ENCODE measurements at places on chromosomes 6 and 20. TPM values are rescaled to one million over a fixed set of nuclear protein-coding genes. Genes with fewer than 3 reads are reported as not detected.

The TCF19 gene
- 11.0 TPM for polyA plus RNA-seq

The SYNDIG1 gene
- polyA plus RNA-seq: 3.1 TPM

The MRS2 gene
- polyA plus RNA-seq: 27.3 TPM

The PKIB gene
- 2.0 TPM for polyA plus RNA-seq

The TNXB gene
- polyA plus RNA-seq: 100 TPM

The UBE2V1 gene
- 128 TPM for polyA plus RNA-seq

The TMEM242 gene
- 8.4 TPM for polyA plus RNA-seq

The HECA gene
- polyA plus RNA-seq: 23.0 TPM

The C6orf132 gene
- 3.6 TPM for polyA plus RNA-seq

The OR12D3 gene
- not detected for polyA plus RNA-seq

The RSPH4A gene
- polyA plus RNA-seq: 0.61 TPM

The C20orf141 gene
- not detected for polyA plus RNA-seq

The TEAD3 gene
- polyA plus RNA-seq: 49.6 TPM

The ELOVL2 gene
- polyA plus RNA-seq: 1.9 TPM

The OTOR gene
- polyA plus RNA-seq: 0.18 TPM

The RIPPLY2 gene
- polyA plus RNA-seq: not detected

The ALDH8A1 gene
- polyA plus RNA-seq: 0.31 TPM

The ULBP3 gene
- polyA plus RNA-seq: 2.3 TPM

The TAF4 gene
- polyA plus RNA-seq: 10.4 TPM

The TRIM40 gene
- polyA plus RNA-seq: not detected

The GJA1 gene
- 57.6 TPM for polyA plus RNA-seq

The FUCA2 gene
- polyA plus RNA-seq: 20.7 TPM

The SPATA2 gene
- polyA plus RNA-seq: 5.8 TPM

The APCDD1L gene
- polyA plus RNA-seq: 5.0 TPM

The VIP gene
- 0.85 TPM for polyA plus RNA-seq

The ZDHHC14 gene
- polyA plus RNA-seq: 8.0 TPM

The SEMG1 gene
- polyA plus RNA-seq: not detected

The EEF1E1 gene
- 21.9 TPM for polyA plus RNA-seq

The FAM209B gene
- 0.48 TPM for polyA plus RNA-seq

The SLC2A4RG gene
- polyA plus RNA-seq: not detected

The ULBP1 gene
- 1.2 TPM for polyA plus RNA-seq

The FERMT1 gene
- polyA plus RNA-seq: 0.41 TPM

The ENPP3 gene
- 0.33 TPM for polyA plus RNA-seq

The SS18L1 gene
- 13.9 TPM for polyA plus RNA-seq

The LY6G5C gene
- 1.4 TPM for polyA plus RNA-seq

The WDR27 gene
- 26.9 TPM for polyA plus RNA-seq

The FRS3 gene
- polyA plus RNA-seq: not detected

The SIGLEC1 gene
- 2.9 TPM for polyA plus RNA-seq

The TREM2 gene
- 0.53 TPM for polyA plus RNA-seq

The TDRD6 gene
- 1.1 TPM for polyA plus RNA-seq

The LCA5 gene
- 5.4 TPM for polyA plus RNA-seq

The C6orf118 gene
- 1.9 TPM for polyA plus RNA-seq

The HCK gene
- 4.5 TPM for polyA plus RNA-seq

The RNF217 gene
- polyA plus RNA-seq: 39.8 TPM

The TPD52L1 gene
- polyA plus RNA-seq: 51.9 TPM

The SLC17A3 gene
- 0.30 TPM for polyA plus RNA-seq

The ZC2HC1B gene
- polyA plus RNA-seq: not detected

The HSPA1B gene
- polyA plus RNA-seq: 49.2 TPM

The EYA4 gene
- 11.9 TPM for polyA plus RNA-seq

The CLVS2 gene
- 0.32 TPM for polyA plus RNA-seq

The KCNQ5 gene
- polyA plus RNA-seq: 0.58 TPM

The C6orf58 gene
- 0.90 TPM for polyA plus RNA-seq

The KCNG1 gene
- 0.29 TPM for polyA plus RNA-seq

The MATN4 gene
- polyA plus RNA-seq: not detected

The LTV1 gene
- polyA plus RNA-seq: 32.5 TPM
